ENCODE measurements at places on chromosomes 4 and X. TPM values are rescaled to one million over a fixed set of nuclear protein-coding genes. Genes with fewer than 3 reads are reported as not detected.

TMEM128 gene
- 34.1 TPM for total RNA-seq

GRCh38 chr4:66574145-66574978, 904.1 kb upstream of the EPHA5 start:
- peak; percentile 44 for DNase-seq

SCML2 gene
- total RNA-seq, result 6.7 TPM

GRCh38 chrX:86348669-86349068, 200.4 kb downstream of the DACH2 start:
- DNase-seq, result no peak

DNA sequence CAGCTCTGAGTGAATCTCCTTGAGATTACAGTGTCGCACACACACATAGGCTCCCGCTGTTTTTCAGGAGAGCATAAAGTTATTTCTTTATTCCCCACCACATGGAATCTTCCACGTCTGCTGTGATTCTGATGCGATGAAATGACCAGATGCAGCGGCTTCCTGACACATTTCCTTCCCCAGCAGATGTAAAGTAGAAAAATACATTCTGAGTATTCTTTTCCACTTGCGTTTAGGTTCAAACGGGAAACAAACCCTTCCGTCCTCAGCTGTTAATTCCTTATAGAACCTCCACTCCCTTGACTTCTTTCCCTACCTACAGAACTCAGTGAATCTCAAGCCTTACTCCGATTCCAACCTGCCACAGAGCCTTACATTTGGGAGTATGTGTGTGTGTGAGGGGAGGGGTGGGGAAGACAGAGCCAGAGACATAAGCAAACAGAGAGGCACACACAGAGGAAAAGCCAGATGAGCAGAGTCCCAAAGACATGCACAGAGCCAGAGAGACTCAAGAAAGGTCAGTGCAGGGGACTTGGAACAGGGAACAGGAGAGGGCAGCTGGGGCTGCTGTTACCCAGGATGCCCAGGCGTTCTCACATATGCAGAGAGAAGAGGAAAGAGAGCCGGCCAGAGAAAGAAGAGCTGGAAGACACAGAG, 47.3 kb downstream of the SETD7 start:
- DNase-seq, result no peak

DNA sequence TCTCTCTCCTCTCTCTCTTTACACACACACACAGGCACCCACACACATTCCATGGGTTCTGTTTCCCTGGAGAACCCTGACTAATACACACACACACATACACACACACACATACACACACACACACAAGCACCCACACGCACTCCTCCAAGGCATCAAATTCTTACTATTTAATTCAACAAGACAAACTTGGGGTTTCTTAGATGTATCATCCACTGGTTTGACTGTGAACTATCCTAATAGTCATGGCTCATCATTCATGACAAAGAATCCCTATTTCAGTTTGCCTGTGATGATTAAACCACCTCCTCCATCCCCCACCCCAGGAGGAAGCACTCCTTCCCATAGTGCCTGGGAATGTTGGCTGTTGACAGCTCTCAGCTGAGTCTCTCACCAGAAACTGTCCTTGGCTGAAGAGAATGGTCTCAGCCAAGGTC, 98.2 kb downstream of the USP46 start:
- DNase-seq, result no peak

BRS3 gene
- total RNA-seq, result not detected

KLHL34 gene
- total RNA-seq, result not detected

LRCH2 gene
- total RNA-seq, result 6.2 TPM

DNA sequence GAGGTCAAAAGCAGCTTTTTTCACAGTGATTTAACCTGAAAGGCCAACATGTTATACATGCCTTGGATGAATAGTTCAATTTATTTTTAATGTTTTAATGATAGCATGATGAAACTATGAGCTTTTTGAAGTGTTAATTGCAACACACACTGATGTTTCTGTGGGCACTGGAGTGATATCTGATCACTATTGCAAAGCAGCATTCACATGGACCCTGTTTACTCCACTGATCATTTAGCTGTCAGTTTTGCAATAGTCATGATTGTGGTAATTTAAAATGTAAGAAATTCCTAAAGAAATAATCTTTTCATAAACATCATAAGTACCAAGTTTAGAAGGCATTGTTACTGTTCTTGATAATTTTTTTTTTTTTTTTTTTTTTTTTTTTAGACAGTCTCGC, 74.1 kb downstream of the ARSJ start:
- DNase-seq, result no peak

Measured in H4 (cell line).